Liver (tissue), 10 donors: ENCODE measurements at places on chromosomes 3 and 15. TPM values are rescaled to one million over a fixed set of nuclear protein-coding genes. Genes with fewer than 3 reads are reported as not detected.

GRCh38 chr3:169508426-169508825, 155.1 kb downstream of the MECOM start:
- no peak for DNase-seq

DNA sequence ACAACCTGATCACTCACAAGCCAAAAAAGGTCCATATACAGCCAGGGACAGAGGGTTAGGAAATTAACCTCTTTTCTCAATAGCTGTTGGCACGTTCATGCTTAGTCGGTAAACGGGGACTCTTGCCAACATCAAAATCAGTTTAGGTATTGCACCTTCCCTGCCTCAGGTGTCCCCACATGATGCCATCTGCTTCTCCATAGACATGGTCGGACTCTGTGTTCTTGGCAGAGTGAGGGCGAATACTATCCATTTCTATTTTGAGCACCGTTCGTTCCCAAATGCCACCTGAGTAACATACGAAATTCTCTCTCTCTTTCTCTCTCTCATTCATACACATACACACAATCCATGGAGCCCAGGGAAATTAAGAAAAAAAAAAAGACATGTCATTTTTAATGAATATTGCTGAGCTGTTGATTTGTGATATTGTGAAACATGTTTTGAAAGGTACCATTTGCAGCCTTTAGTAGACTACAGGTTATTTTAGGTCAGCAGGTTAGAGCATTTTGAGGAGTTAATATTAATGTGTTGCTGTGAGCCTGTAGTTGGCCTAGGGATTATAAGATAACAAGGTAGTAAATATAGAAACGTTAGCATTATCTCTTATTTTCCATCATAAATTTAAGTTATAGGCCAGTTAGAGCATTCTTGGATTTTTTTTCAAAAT, 78.5 kb downstream of the GHSR start:
- no peak for DNase-seq

GRCh38 chr3:194908972-194909371, 223.3 kb downstream of the FAM43A start:
- DNase-seq = no peak

DNA sequence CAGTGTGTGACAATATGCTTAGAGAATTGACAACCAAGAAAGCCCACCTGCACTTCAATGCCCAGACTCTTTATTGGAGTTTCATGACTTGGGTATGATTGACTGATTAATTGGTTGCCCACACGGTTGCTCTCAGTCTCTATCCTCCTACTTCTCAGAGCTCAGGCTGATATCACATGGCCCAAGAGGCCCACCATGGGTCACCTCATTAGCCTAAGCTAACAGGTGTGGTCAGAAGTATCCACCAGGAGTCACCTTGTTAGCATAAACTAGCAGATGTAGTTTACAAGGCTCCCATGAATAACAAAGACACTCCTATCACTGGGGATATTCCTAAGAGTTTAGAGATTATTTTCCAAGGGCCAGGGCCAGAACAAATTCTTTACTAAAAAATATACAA, 120.2 kb upstream of the MBNL1 start:
- no peak for DNase-seq

DNA sequence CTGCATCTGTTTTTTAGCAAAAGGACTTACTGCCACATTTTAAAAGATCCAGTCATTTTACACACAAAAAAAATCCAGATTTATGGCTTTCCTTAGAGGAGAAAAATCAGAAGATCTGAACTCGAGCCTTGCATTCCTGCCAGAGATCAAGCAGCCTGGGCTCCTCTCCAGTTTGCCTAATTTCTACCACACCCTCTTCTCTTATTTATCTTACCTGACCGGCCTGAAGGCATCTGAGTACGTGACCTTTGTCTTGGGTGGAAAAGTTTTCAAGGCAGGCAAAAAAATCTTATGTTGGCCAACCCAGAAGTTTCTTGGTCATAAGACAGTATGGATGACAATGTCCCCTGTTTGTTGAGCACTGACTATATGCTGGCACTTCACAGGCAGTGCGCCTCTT, 60.3 kb downstream of the CHRD start:
- DNase-seq = no peak

- no peak for DNase-seq
Measured at GRCh38 chr15:61880084-61880483, 180.2 kb downstream of the VPS13C start.

DNA sequence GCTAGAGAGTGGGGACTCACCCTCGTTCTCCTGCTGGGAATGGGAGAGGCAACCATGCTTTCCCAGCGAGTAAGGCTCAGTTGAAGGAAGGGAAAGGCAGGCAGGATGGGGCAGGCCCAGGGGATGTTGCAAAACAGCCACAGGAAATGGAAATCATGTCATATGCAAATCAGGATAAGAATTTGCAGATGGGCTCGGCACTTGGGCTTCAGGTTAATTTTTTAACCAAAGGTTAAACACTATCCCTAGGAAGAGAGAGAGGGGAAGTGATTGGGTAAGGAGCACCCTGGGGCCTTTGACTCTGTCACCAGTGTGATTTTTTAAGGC, 14.6 kb upstream of the PLA2G4E start:
- no peak for DNase-seq

DNA sequence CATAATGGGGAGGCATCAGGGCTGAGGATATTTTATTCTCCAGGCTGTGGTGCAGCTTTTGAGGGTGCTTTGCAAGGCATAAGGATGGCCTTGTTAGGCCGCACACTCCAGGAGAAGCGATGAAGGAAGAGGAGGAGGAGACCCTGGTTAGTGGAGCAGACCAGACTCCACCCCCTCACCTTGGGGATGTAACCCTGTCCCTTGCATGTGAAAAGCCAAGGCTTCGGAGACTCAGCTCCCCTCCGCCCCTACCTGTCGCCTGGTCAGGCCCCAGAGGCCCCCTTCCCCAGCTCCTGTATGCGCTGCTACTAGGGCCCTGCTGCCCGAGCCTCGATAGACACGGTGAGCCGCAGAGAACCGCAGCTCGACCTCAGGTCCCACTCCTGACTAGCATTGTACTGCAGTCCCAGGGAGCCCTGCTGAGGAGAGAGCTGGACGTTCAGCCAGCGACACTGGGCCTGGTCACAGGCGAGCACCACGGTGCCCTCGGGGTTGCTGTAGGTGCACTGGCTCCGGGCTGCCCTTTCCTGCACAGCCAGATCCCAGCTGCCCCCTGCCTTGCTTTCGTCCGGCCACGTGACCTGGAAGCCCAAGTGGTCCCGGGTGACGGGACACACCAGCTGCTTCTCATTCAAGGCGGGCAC, 10.2 kb downstream of the CPN2 start:
- no peak for DNase-seq

DNA sequence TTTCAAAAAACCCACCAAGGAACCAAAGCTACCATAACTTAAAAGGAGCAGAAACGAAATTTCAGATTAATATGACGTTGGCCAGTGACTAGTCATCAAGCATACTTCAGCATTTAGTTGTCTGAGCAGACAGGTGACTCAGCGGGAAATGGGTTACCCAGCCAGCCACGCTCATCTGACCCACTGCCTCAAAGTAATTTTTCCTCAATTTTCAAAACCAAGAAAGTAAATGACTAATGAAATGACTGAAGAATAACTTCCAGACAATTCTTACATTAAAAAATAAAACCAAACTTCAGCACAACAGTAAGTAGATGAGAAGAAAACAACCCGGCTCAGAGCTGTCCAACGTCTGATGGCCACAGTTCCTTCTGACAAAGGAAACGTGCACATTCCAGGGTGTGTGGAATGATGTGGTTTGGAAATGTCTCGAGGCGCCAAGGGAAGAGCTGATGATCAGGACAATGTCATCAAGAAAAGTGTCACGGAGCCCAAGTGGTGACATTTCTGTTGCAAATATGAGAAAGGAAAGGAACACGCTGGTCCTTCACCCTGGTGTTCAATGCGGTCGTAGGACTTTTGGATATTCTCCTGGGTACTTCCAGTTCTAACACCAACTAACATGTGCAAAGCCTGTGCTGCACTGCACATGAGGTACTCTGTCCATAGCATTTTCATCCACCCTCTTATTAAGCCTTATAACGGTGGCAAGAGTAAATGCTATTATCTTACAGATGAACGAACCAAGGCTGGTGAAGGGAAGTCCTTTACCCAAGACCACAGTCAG, 79.1 kb downstream of the FOXP1 start:
- DNase-seq = no peak

GRCh38 chr3:138829097-138829496, 5.6 kb downstream of the PIK3CB start:
- DNase-seq = no peak

- DNase-seq = no peak
Measured at GRCh38 chr15:50353251-50353974, 1.6 kb downstream of the GABPB1 start.

DNA sequence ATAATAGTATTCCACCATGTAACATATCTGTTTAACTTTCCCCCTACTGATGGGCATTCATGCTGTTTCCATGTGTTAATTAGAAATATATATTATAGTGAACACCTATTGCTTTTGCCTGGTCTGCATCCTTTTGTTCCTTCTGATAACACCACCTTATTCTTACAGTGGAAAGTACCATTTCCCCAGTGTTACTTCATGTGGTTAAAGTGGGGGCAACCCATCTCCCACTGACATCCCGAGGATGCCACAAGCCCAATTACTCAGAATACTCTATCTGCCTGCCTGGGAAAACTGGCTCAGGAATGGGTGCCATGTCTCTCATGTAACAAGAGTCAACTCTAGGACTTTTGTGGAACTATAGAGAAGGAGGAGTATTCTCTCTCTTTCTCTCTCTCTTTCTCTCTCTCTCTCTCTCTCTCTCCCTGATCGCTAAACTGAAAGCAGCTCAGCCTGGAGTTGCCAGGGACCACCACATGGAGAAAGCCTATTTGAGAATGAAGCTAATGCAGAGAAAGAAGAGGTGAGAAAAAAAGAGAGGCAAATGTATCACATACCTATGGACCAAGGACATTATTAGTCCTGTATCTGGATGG, 66.4 kb upstream of the PPIB start:
- no peak for DNase-seq

GRCh38 chr3:134018850-134019249, 10.9 kb downstream of the SLCO2A1 start:
- no peak for DNase-seq

- no peak for DNase-seq
Measured at GRCh38 chr3:426072-426471, 229.5 kb downstream of the CHL1 start.

- no peak for DNase-seq
Measured at GRCh38 chr3:119944091-119944490, 150.2 kb downstream of the GSK3B start.

- no peak for DNase-seq
Measured at GRCh38 chr15:70152070-70152480, 54.4 kb upstream of the TLE3 start.

DNA sequence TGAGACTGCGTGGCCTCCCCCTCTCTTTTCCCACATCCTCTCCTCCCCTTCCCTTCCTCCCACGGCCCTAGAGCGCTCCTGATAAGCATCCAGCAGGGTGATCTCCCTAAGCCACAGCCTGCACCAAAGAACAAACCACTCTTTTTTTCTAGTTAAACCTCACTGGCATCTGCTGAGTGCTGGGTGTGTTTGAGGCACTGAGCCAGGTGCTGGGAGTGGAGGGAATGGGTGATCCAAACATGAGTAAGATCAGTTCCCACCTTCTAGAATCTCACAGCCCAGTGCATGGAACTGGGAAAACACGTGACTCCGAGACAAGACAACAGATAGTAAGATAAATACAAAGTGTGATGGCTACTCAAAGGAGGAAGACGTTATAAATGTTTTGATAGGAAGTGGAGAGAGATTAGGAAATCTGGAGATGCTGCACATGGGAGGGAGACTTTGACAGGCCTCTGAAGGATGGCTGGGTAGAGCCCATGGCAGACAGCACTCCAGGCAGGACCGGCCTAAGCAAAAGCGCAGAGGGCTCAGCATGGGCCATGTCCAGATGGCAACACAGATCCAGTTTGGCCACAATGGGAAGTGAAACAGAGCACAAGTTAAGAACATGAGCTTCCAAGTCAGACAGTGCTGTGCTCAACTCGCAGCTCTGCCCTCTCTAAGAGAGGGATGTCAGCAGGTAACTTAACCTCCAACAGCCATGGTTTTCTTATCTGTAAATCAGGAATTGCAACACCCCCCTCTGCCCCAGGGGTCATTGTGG, 55.6 kb downstream of the CCR3 start:
- no peak for DNase-seq

- DNase-seq = no peak
Measured at GRCh38 chr3:8709287-8709686, 24.3 kb upstream of the CAV3 start.

DNA sequence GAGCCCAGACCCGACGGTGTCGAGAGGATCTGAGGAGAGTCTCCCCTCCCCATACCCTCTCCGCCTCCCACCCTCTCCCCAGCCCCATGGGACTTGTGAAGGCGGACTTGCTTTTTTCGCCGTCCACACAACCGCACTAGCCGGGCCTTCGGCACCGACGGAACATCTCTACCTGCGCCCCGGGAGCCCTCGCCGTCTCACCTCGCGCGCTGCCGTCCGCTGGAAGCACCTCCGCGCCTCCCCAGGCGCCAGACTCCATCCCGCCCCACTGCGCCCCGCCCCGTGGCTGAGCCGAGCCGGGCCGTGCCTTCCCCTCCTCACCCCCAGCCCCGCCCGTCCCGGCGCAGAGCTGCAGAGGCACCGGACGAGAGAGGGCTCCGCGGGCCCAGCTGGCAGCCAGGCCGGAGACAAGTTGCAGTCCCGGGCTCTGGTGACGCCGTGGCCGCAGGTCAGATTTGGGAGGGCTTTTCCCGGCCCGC, at the start of the genes DUOX1 and DUOXA1:
TSS of gene DUOX1 (plus strand) at position 344 of the 479 bp plus-strand sequence. CDS start 1,973 bp downstream, outside the sequence.
TSS of gene DUOXA1 (minus strand) at position 229 of the 479 bp plus-strand sequence. CDS start 6,865 bp downstream, outside the sequence.
- DNase-seq = no peak

DNA sequence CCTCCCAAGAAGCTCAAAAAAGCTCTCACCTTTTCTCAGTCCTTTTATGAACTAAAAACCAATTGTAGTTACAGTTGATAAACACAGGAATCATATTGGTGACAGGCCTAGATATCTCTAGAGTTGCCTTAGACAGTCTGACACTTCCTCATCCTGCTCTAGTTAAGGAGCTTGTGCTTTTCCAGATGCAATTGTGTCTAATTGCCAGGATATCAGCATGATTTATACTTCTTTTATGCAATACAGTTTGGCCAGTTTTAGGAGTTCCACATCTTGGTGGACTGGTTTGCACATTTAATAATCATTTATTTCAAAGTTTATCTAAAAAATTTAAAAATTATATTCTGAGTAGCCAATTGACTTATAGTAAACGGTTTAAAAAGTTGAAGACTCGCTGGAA, 95.7 kb downstream of the DUT start:
- DNase-seq = no peak

- no peak for DNase-seq
Measured at GRCh38 chr3:172319595-172319994, 128.7 kb downstream of the GHSR start.

DNA sequence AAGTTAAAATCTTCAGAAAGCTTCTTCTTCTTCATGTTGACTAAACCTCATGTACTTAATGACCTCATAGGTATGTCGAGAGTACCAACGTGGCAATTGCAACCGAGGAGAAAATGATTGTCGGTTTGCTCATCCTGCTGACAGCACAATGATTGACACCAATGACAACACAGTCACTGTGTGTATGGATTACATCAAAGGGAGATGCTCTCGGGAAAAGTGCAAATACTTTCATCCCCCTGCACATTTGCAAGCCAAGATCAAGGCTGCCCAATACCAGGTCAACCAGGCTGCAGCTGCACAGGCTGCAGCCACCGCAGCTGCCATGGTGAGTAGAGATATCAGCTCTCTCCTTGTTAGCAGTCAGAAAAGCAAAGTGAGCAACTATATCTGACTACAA, 176.5 kb downstream of the MBNL1 start:
- DNase-seq = no peak

The SLC35G2 gene
- total RNA-seq = 0.51 TPM

The ANKUB1 gene
- total RNA-seq = not detected

The C3orf85 gene
- total RNA-seq = not detected

The RETNLB gene
- not detected for total RNA-seq

The GPR87 gene
- total RNA-seq = not detected

The AGBL1 gene
- not detected for total RNA-seq

The ARGFX gene
- not detected for total RNA-seq

The SLC2A2 gene
- 506 TPM for total RNA-seq

The KCNMB2 gene
- 0.08 TPM for total RNA-seq

The CSTA gene
- total RNA-seq = 1.5 TPM
